ENCODE measurements at places on chromosomes 6 and 20. TPM values are rescaled to one million over a fixed set of nuclear protein-coding genes. Genes with fewer than 3 reads are reported as not detected.
A peak's percentile ranks its signal among the peaks of the same experiment; 100 is the strongest.

DNA sequence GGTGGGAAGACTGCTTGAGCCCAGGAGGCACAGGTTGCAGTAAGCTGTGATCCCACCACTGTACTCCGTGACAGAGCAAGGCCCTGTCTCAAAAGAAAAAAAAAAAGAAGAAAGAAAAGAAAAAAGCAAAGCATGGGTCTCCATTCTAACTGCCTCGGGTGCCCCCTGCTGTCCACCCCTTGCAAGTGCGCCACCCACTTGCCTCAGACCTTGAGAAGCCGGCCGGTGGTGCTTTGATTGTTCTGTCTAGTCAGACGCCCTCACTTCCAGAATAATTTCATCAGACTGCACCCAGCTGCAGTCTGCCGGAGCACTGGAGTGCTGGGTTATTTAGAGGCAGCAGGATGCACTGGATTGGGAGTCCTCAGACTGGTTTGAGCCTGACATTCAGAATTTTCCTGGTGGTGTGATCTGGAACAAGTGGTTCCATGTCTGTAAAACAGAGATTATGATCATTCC lies 17.6 kb upstream of the TM9SF4 start:
- peak; percentile 82 for DNase-seq

DNA sequence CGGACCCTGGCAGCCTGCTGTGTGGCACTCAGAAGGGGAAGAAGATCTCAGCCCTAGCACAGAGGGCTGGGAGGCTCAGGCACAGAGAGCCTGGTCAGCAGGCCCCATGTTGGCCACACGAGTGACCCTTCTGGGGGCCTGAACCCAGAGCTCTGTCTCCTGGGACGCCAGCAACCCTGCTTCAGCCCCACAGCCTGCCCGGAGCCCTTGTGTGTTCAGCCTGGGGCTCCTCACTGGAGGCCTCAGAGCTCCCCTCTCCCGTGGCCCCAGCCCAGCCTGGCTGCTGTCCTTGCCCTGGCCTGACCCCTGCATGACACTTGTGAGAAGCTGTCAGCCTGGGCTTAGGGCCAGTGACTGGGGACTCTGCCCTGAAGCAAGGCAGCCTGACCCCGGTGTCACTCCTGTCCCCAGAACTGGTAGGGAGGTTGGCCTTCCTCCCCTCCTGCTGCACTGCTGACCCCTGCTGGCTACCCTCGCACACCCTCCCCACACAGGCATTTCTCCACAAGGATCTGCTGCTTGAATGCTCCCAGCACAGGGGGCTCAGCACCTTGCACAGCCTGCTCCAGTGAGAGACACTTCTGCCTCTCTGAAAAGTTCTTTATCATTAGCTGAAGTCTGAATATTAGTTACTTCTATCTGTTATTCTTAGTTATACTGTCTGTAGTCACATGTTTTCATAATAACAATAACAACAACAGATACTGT lies 15.4 kb upstream of the IP6K3 start:
- peak; percentile 86 for DNase-seq

GRCh38 chr6:89680150-89680549 lies 41.6 kb upstream of the LYRM2 start:
- no peak for DNase-seq

TFAP2D gene
- not detected for total RNA-seq

DNA sequence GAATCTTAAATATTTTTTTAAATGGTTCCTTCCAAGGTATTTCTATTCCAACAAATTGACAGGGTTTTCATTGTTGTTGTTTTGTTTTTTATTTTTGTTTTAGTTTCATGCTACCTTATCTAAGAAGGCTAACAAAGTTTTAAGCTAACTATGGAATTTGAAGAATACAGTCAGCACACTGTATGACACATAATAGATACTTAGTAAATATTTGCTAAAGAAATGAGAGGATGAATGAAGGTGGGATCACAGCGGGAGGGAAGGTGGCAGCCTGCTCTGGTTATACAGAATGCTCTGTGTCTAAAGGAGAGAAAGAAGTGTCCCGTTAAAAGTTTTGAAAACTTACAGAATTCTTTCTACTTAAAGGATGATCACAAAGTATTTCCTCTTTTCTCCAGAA lies 43.7 kb upstream of the DST start:
- DNase-seq: no peak

Measured in cardiac septum (tissue), 1 donor.